ENCODE measurements at places on chromosomes 6 and 20.

GRCh38 chr6:126175251-126175650 is 164.7 kb upstream of the CENPW start:
- no peak for DNase-seq

- no peak for DNase-seq
Measured at GRCh38 chr6:42394881-42395620, 56.7 kb downstream of the TRERF1 start.

DNA sequence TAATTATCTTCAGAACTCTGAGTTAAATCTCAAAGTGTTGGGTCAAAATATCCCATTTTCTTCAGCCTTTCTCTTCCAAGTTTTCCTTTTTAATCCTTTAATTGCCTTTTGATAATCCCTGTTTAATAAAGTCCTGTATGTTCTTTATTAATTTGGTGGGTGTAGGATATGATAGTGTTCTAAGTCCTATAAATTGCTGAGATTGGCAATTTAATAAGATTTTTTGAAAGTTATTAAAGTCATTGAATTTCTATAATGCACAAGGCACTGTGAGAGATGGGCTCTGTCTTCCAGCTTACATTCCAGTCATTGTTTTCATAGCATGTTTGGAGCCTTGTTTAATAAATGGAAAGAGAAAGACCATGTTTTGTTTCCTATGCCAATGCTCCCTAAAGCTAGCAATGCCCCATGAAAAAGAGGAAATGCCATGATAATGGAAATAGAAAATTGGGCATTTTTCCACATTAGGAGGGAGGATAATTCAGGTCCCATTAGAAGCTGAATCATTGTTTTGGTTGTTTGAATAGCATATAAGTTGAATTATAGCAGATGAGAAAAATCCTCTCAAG is 404.8 kb downstream of the CD109 start:
- DNase-seq: no peak

DNA sequence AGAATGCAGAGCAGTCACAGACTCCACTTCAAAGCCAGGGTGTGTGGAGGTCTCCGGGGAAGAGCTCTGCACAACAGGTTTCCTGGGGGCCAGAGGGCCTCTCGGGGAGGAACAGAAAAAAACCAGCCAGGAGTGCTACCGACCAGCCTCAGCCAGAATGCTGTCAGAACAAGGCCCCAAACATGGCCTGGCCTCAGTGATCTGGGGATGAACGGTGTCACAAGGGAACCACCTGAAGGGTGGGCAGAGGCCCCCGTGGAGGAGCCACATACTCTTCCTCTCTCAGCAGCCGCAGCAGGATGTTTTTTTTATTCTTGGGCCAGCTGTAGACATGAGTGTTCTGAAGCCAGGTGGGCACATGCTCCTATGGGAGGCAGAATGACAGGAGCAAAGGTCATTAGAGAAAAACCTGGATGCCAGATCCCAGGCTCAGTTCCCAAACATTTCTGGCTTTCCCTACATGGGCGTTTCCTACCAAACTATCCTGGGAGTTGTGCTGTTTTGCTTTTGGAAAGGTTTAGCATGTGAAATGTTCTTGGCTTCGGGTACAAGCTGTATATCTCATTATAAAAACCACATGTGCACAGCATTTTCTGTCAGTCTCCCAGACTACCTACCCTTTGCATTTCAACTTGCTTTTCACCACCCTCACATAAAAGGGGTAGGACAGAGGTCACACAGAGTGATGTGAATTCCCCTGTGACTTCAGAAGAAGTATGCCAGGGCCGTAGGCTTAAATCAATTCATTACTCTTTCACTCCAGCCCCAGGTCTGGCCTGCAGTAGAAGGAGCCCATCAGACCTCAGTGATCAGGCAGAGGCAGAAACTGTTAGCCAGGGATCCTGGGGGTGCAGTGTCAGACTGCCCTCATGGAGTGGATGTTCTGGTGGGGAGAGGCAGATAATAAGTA is 46.2 kb downstream of the TRAF3IP2 start:
- no peak for DNase-seq

GRCh38 chr6:106894978-106895702 is 79.4 kb downstream of the CD24 start:
- no peak for DNase-seq

DNA sequence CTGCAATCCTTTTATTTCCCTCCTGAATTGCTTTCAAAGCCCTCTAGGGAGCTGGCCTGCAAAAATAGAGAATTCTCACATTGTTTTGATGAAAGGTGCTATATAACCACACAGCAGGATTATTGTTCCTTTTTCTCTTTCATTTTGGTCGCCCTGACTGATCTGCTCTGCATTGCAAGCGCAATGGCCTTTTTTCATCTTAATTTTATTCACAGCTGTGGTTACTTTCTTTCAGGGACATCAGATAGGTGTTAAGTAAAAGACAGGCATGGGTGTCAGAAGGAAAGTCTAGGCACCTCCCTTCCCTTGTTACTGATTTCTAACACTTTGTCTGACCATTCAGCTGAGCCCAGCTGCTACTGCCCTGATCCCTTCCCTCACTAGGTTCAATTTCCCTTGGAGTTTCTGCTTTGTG is 850.5 kb upstream of the MAP3K7 start:
- no peak for DNase-seq

DNA sequence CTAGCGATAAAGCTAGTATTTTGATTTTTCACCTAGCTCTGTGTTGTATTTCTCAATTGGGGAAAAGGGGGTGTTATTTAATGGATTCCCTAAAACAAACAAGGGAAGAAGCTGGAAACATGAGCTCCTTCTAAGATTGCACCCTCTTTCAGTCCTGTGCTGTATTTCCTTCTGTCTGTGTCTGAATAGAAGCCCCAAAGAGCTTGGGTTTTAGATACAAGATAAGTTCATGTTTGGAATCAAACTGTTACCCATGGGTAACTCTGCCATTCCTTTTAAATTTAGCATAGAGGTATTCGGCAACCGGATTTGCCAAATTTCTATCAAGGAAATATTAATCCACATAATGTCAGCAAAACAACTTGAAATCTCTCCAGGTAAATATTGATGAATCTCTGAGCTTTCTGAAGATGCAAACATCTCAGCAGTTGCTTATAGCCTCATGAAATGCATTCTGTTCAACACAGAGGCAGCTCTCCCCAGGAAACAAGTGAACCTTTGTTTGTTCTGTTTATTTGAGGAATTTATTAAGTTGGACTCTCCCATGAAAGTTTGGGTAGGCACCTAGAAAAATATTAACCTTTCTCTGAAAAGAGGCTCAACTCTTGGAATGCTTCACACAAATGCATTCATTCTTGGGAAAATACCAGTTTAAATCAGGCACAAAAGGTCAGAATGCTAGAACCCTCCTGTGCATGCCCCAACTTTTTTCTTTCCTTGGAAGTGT is 9.9 kb upstream of the SCGN start:
- no peak for DNase-seq

DNA sequence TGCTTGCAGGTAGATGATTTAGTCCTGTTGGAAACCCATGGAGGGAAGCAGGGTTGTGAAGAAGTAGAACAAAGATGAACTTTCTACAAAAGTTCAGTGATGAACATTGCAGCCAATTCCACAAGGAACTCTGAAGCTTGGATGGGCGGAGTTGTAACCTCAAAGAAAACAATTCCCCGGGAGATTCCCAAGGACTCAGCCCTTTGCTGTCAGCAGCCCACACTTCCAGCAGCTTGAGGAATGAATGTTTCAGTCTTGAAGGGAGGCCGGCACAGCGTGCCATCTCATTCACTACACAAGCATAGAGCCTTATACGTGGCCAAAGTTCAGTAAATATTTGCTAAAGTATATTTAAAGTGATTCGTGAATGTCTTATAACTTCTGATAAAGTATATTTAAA is 269.4 kb downstream of the NKAIN2 start:
- DNase-seq: no peak

- no peak for DNase-seq
Measured at GRCh38 chr6:125574604-125575003, 174.8 kb upstream of the HEY2 start.

- DNase-seq: no peak
Measured at GRCh38 chr20:16498526-16499253, 74.6 kb downstream of the KIF16B start.

- no peak for DNase-seq
Measured at GRCh38 chr6:9507136-9507895, 907.6 kb downstream of the TFAP2A start.

DNA sequence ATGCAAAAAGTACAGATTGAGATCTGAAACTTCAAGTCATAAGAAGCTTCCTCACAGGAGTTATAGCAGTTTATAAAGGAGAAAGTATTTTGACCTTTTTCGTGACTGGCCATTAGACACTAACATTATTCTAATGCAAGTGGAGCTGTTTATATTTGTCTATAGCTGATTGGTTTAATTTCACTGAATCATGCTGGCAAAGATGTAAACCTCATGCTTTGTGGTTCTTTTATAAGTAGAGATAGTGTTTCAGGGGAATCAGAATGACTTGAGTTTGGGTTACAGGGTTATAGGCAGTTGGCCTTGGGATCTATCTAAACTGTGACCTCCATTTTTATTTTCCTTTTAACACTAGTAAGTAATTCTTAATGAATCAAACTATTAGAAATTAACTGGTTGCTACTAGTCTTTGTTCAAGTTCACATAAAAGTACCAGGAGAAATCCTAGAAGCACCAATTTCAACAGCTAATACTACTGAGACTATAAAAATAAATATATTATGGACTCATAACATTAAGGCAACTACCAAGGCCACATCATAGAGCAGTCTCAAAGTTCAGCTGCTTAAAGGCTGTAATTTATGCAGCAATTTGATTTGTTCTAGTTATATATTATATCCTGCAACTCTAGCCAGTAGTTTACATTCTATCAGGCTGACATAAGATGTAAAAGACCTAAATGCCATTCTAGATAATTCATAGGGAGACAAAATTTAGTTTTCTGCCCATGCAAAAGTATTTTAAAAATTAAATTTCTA is 94.0 kb downstream of the RNGTT start:
- no peak for DNase-seq

- DNase-seq: no peak
Measured at GRCh38 chr6:145967549-145967948, 3.4 kb upstream of the SHPRH start.

- DNase-seq: no peak
Measured at GRCh38 chr6:165551828-165552227, 111.2 kb downstream of the PDE10A start.

GRCh38 chr20:39290575-39290974 is 328.4 kb downstream of the DHX35 start:
- DNase-seq: no peak

- DNase-seq: no peak
Measured at GRCh38 chr6:158464483-158464882, 95.4 kb upstream of the TMEM181 start.

GRCh38 chr20:53679597-53680309 is 86.1 kb upstream of the ZNF217 start:
- no peak for DNase-seq

DNA sequence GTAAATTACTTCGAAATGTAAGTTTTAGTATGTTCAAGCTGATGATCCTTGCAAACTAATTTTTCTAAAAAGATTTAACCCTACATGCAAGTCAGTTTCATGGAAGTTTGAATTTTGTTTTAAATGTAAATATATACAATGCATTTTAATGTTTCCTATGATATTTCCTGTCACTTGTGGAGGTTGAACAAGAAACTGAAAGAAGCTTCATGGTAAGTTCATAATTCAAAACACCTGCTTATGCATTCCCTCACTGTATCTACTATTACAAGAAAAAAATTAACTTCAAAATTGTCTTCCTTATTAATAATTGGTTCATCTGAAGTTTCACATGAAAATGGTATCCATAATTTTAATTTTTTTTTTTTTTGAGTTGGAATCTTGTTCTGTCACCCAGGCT is 24.8 kb downstream of the KIF6 start:
- DNase-seq: no peak

DNA sequence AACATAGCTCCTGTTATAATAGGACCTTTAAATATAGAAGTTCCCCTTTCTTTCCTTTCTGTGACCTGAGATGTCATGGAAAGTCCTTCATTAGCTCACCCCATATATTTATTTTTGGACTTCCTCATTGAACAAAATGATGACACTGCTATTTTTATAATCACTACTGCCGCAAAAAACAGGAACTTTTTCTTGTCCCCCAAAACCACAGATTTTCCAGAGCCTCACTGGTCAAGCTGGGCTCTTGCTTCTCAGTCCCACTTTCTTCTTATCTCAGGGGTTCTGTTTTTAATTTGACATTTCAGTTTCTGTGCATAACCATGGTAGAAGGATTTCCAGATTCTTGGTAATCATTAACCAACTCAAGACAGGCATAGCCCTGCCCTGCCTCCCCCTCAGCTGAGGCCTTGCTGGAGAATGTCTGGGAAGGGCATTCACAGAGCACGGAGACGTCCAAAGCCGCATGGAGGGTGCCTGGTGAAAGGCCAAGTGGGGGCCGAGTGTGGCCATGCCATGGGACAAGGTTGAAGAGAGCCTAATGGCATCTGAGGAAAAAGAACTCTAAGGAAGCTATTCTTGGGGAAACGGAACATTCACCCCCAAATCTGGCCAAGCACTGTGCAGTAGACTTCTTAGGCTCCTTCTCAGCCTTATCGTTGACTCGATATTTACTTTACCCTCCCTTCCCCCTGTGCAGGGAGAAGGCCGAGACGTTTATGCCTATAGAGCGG is 73.7 kb downstream of the EDN1 start:
- no peak for DNase-seq

- no peak for DNase-seq
Measured at GRCh38 chr6:82741325-82741995, 324.2 kb downstream of the UBE3D start.

DNA sequence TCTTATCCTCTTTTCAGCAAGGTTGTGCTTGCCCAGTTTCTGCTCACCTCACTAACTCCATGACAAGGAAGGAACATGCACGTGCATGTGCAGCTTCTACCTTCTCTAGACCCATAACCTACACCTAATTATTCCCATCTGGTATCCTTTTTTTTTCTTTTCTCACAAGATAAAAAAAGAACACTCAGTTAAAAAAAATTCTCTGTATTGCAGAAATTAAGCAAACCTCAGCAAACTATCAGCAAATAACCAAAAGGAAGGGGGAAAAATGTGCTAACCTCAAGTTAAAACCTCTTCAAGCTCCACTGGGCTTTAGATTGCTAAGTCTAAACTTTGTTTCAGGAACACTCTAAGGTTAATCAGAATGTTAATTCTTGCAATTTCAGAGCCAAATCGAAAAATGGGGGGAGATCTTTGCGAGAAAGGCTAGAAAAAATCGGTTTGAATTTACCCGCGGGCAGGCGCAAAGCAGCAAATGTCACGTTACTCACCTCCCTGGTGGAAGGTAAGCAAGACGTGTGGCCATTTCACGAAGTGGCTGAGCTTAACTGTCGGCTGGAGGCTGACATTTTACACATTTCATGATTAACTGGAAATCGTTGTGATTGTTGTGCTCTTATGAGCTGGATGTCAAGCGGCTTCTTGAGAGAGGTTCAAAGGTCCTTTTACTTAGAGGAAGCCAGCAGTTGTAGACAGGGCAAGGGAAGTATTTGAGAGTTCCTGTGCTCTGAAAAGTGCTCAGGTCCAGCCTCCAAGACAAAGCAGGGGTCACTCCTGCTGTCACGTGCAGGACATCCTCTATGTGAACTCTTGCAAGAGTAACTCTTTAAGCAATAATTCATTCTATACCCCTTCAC is 19.1 kb downstream of the TFAP2B start:
- DNase-seq: no peak

GRCh38 chr6:22682979-22683378 is 113.6 kb downstream of the HDGFL1 start:
- DNase-seq: no peak
